ENCODE measurements at places on chromosomes 12 and 14.
A peak's percentile ranks its signal among the peaks of the same experiment; 100 is the strongest.

GRCh38 chr14:68968721-68969120, 10.4 kb downstream of the ACTN1 start:
- DNase-seq, result no peak

DNA sequence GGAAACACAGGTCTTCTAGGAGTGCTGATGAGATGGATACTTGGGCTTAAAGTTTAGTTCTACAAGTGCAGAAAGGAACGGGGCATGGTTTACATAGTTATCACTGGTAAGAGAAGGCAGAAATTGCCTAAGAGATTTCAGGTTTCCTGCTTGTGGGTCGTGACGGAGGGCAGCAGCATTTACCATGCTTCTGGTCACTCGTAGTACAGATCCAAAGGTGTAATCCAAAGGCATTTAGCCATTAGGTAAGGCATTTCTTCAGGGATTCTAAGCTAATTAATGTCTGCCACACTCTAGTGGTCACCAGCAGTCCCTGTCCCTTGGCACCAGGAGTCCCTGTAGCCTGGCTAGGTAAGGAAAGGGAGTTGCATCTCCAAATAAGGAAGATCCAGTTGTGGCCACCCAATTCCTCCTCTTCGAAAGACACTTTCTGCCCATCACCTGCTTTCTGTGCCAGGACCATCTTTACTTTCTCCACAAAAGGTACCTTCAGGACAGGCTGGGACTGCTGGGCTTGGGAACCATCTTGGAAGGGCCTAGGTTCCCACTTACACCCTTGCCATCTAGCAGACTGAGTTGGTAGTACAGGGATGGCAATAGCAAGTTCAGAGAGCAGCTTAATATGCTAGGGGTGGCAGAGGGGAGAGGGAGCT, 1.5 kb downstream of the GSTZ1 start:
- DNase-seq, result no peak

DNA sequence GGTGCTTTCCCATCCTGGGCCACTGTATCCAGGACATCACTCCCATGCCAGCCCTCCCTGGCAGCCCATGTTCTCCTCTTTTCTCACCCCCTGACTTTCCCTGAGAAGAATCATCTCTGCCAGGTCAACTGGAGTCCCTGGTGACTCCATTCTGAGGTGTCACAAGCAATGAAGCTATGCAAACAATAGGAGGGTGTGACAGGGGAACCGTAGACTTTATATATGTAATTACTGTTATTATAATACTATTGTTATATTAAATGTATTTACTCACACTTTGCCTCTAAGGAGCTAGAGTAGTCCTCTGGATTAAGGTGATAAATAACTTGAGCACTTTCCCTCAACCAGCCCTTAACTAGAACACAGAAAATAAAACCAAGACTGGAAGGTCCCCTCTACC, 9.2 kb downstream of the ZNF219 start:
- no peak for DNase-seq

DNA sequence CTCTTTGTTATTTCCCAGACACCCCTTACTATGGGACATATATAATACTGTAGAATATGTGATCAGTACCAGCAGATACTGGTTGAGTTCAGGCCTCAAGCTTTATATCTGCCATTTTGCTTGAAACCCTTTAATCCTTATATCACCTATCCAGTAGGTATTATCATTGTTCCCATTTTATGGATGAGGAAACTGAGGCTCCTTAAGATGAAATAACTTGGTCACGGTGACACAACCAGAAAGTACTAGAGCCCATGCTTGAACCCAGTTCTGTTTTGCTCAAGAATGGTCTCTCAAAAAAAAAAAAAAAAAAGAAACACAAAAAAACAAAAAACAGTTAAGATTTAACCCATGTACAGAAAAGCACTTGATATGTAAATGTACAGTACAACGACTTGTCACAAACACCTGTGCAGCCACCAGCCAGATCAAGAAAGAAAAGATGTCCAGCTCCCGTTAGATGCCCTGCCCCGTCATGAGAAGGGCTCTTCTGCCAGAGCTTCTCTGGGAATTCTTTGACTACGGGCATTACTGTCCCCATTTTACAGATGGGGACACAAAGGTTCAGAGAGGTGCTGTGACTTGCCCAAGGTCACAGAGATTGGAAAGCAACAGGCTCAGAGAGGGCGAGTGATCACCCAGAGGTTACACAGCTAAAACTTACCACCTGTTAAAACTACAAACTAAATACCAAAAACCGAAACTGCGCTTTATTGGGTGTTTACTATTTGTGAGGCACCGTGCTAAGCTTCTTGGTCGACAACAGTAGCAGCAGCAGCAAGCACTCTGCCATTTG, 669 bp upstream of the WSCD2 start:
- DNase-seq, result no peak

- no peak for DNase-seq
Observed at GRCh38 chr14:88632512-88632911, 69.7 kb downstream of the ZC3H14 start.

GRCh38 chr12:105939181-105939721, 199.5 kb downstream of the NUAK1 start:
- no peak for DNase-seq

DNA sequence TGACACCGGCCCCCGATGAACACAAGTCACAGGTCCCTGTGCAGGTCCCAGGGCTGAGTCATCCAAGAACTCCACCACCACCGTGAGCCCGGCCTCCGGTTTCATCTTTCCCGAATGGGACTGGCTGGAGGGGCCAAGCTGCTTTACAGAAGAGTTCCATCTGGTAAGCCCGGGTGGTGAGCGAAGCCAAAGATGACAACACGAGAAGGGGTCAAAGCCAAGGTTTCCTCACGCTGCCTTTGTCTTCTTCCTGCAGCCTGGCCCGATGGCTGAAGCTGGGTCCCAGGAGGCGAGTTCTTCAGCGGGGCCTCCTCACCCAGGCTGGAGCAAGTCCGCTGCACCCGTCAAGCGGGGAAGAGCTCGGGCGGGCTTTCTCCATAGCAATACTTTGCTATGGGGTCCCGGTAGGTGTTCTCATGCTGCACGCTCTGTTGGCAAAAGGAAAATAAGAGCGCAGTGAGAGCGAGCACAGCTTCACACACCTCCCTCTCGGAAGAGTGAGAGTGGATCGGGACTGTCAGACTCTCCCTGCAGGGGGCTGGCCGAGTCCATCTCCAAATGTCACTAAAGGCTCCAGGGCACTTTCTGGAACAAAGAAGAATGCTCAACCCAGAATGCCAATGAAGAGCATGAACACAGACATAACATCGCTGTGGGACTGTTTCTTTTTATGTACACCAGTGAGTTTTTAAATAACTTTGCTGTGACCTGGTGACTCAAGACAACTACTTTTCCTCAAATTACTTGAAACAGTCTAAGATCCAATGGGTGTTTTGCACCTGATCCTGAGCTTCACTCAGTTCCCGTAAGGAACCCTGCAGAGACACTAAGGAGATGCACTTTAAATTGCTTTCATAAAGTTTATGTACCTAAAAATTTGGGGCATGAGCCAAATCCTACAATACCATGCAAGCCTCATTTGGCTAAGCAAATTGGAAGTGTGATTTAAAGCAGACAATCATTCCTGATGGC, 20.1 kb downstream of the SPRING1 start:
- peak; percentile 26 for DNase-seq

DNA sequence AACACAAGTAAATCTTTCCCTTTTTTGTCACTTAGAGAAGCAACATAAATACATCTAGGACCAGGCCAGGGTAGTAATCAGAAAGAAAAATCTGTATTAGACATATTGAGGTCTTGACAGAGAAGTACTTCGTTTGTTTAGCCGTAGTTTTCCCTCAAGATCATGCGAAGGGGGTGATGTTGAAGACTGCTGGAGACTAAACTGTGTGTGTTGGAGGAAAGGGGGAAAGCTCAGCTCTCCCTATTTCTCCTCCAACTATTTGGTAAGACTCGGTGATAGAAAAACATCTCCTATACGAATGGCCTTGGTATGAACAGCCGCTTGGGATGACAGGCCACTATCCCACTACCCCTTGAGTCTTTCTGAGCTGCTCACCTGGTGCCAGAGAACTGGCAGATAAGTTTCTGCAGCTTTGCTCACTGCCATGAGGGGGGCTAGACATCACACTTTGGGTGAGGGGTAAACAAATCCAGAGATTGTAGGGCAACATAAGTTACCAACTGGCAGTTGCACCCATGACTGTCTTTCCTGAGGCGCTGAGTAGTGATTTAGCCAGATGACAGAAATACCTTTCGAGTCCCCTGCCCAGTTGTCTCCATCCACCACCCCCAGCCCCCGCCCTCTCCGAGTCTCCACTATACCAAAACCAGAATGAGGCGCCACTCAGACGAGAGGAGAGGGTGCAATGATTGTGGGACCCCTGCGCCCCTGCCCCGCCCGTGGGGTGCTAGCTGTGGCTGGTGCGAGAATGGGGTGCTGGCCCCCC, 685 bp downstream of the VAMP1 start:
- no peak for DNase-seq

DNA sequence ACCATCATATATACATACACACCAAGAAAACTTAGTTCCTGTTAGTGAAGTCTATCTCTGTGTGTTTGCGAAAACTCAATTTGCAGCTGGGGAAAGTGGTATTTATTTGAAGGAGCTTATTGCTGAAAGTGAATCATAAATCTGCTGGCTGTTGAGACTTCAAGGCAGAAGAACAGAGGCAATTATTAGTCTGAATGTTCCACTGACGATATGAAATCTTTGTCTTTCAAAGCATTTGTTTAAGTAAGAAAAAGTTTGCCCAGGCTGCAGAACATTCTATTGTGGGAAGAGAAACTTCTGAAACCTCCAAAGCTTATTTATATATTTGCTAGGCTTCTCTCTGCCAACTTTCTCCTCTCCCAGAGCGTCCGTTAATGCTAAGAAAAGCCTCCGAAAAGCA, 255.7 kb upstream of the TMPO start:
- DNase-seq, result no peak

DNA sequence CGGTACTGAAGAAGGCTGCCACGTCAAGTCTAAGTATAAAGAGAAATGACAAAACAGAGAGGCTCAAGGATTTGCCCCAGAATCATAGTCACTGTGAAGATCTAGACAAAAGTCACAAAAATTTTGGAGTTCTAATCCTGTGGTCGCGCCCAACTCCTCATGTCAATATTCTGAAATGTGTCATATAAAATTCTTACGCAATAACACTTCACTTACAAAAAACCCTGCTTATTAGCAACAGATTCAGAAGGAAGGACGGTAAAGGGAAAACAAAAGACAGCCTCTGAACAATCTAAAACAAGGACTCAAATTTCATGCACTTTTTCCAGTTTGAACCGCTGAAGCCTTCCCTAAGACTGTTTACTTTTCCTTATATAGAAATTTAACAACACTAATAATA, 94.7 kb downstream of the TSPAN8 start:
- DNase-seq, result no peak

DNA sequence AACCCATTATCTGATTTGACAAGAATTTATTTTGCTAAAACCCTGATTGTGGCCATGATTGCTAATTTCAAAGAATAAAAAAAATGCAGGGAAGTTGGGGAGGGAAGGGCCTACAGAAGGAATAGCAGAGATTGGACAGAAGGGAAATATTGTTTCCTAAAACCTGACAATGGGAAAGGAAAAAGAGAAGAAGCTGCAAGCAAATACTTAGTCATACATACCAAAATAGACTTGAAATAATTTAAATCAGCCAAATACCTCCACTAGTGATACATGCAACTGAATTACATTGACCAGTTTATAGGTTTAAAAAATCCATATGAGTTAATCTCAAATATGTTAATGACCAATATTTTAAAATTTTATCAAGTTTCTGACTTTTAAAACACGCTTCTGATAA, 75.1 kb downstream of the PELI2 start:
- DNase-seq, result no peak

GRCh38 chr14:68890173-68890931, 88.8 kb downstream of the ACTN1 start:
- DNase-seq, result no peak

- DNase-seq, result peak; percentile 74
Observed at GRCh38 chr14:41609704-41610183, 3.1 kb downstream of the LRFN5 start.

DNA sequence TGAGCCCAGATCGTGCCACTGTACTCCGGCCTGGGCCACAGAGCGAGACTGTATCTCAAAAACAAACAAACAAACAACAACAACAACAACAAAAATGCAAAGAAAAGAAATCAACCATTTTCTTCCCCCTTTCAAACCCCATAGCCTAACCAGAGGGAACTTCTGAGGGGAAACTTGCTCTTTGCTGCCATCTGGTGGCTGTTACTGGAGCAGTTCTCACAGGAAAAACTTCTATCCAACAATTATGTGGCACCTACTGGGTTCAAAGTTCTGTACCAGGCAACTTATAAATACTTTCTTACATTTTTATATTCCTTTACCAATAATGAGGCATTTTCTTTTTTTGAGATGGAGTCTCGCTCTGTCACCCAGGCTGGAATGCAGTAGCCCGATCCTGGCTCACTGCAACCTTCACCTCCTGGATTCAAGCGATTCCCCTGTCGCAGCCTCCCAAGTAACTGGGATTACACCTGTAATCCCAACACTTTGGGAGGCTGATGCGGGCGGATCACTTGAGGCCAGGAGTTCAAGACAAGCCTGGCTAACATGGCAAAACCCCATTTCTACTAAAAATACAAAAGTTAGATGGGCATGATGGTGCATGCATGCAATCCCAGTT, 50.9 kb upstream of the BICDL1 start:
- DNase-seq, result peak; percentile 78

DNA sequence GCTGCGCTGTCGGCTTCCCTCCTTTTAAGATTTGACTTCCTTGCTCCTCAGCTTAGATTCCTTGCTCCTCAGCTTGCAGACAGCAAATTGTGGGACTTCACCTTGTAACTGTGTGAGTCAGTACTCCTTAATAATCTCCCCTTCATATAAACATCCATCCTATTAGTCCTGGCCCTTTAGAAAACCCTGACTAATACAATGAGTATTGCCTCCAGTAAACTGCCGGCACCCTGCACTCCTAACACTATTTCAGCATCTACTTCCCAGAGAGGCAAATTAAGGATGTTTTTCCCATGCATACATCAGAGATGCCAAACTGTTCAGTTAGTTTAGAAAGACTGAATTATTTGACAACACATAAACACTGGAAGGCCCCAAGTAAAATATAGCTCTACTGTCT, 611.3 kb upstream of the TMEM132C start:
- no peak for DNase-seq

DNA sequence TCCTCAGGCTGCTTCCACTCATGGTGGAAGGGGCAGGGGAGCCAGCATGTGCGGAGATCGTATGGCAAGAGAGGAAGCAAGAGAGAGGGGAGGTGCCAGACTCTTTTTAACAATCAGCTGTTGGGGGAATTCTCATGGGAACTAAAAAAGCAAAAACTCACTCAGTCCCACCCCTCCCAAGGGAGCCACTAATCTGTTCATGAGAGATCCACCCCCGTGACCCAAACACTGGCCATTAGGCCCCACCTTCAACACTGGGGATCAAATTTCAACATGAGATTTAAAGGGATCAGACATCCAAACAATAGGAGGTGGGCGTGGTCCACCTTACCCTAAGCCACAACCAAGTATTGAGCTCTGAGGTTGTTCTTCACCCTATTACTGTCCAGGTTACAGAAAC, 375.1 kb downstream of the GRIN2B start:
- peak; percentile 16 for DNase-seq

DNA sequence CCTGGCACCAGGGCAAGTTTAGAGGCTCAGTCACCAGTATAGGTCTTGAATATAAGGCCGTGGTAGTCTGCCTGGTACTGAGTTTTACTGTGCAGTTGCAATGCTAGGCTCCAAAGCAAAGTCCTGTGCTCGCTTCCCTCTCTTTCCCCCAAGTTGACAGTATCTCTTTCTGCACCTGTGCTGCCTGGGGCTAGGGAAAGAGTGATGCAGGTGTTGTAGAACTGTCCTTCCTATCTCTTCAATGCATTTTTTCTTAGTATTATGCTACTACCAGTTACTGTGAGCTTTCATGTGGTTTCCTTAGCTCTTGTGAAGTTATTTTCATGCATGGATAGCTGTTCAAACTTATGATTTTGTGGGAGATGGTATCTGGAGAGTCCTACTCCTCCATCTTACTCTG, 359.2 kb downstream of the SYT1 start:
- no peak for DNase-seq
